ENCODE measurements at places on chromosomes 3 and 15.
A peak's percentile ranks its signal among the peaks of the same experiment; 100 is the strongest.

DNA sequence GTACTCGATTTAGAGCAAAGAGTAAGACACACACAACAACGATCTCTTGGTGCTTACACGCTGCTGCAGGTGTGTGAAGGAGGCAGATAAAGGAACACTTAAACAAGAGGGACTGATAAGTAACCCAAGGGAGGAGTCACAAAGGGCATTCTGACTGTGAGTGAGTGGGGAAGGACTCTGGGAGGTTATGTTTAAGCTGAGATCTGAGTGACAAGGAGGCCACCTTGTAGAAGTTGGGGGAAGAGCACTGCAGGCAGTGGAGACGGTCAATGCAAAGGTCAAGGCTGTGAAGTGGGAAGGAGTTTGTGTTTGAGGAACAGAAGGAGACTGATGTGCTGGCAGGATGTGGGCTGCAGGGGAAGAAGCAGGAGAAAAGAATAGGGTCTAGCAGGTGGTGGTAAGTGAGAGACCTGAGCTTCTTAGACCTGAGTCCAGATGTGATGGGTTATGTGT, 63.1 kb downstream of the LPP start:
- DNase-seq = no peak

GRCh38 chr3:50163572-50164455, 8.7 kb downstream of the SEMA3F start:
- DNase-seq = peak; percentile 56

- DNase-seq = peak; percentile 51
These were observed 78.8 kb upstream of the CTNNB1 start for GRCh38 chr3:41120460-41120859.

GRCh38 chr3:62209101-62209500, 164.2 kb downstream of the FEZF2 start:
- no peak for DNase-seq

GRCh38 chr3:134419214-134419959, 45.1 kb upstream of the AMOTL2 start:
- no peak for DNase-seq

GRCh38 chr15:85672332-85673084, 122.2 kb downstream of the KLHL25 start:
- DNase-seq = no peak

- peak; percentile 27 for DNase-seq
These were observed 11.8 kb downstream of the ANAPC13 start for GRCh38 chr3:134473868-134474546.

- DNase-seq = no peak
These were observed 301.8 kb upstream of the PROK2 start for GRCh38 chr3:72086743-72087087.

- DNase-seq = no peak
These were observed 34.1 kb downstream of the SMARCC1 start for GRCh38 chr3:47747558-47747957.

- peak; percentile 54 for DNase-seq
These were observed 51.2 kb upstream of the ULK4 start for GRCh38 chr3:42012935-42013690.

GRCh38 chr3:126617571-126617970, 37.4 kb downstream of the TXNRD3 start:
- DNase-seq = no peak

DNA sequence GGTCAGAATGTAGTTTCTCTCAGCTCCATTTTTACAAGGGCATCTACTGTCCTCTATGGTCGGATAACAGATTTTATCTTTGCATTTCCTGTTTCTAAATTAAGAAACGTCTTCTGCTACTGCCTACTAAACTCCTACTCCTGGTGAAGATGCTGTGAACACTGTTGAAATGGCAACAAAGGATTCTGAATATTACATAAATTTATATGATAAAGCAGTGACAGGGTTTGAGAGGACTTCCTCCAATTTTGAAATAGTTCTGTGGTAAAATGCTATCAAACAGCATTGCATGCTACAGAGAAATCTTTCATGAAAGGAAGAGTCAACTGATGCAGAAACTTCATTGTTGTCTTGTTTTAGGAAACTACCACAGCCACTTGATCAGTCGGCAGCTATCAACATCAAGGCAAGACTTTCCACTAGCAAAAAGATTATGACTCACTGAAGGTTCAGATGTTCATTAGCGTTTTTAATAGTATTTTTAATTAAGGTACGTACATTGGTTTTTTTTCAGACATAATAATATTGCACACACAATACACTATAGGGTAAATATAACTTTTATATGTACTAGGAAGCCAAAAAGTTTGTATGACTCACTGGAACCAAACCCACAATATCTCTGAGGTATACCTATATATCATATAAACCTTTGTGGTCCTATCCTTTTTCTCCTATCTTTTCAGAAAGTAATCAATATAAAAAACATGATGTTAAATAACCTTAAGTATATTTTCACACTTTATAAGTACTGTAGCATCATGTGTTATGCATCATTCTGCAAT, 156.1 kb downstream of the STAG1 start:
- no peak for DNase-seq

DNA sequence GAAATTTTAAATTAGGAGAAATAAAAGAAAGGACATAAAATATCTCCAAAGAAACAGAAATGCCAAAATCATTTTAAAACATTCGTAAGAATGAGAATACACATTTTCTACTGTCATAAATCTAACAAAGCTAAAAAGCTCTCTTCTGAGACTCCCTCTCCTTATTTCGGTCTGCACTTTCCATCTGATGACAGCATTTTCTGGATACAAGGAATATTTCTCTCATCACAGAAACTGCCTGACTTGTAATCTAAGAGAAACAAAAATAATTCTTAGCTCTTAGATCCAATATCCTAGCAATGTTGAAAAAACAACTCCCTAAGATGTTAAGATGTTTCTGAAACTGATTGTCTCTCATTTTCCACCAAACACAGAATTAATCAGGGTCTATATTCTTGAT, 93.5 kb downstream of the PEAK1 start:
- no peak for DNase-seq

GRCh38 chr3:196344663-196345062, 6.5 kb upstream of the TM4SF19 start:
- DNase-seq = no peak

DNA sequence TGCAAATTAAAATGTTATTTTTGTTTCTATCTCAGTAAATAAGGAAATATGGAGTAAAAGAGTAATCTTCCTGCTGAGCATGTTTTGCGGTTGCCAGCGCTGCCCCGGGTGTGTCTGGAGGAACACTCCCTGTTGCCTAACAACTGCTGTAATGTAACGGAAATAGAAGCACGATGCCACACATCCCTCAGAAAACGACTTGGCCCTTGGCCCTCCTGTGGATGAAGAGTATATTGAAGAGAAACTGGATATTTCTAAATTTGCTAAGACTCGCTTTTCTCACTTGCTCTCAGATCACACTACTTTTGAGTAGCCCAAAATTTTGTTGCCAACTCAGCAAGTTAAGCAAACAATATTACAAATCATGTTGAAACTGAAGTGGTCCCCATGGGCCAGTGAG, 18.9 kb downstream of the CX3CR1 start:
- peak; percentile 21 for DNase-seq

- no peak for DNase-seq
These were observed 93.7 kb upstream of the BOC start for GRCh38 chr3:113117511-113118234.

- no peak for DNase-seq
These were observed 188.8 kb downstream of the TAFA4 start for GRCh38 chr3:68743521-68743920.

- peak; percentile 57 for DNase-seq
These were observed 17.5 kb downstream of the FAM240A start for GRCh38 chr3:46629551-46630517.

DNA sequence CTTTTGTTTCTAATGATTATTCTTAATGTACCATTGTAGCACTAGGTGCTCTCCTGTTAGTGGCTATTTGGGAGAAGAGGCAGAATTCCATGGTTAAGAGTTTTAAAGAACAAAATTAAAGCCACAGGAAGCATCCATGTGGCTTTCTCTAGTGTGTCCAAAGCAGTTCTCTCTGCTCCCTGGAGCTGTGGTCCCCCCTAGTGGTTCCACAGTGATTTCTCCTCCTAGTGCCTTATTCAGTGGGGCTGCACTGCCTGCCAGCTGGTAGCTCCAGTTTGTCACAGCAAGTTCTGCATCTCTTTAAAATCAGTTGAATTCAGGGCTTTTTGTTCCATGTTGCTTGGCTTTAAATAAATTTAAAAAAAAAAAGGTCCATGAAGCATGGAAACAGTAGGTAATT, 39.6 kb upstream of the FAM98B start:
- peak; percentile 17 for DNase-seq

DNA sequence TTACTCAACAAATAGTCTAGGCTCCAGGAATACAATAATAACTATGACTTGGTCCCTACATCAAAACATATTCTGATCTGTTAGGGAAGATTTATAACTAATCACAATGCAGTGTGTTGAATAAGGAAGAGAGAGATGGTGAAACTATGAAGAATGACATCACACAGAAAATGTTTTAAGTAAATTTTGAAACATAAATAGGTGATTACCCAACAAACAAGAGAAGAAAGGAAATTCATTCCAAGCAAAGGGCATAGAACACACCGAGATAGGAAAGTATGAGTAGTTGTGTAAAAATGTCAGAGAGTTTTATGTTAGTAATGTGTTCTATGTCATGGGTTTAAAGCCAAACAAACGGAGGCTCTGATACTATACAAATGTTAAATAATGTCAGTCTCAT, 13.4 kb downstream of the SEC62 start:
- DNase-seq = no peak

- no peak for DNase-seq
These were observed 10.3 kb upstream of the APEH start for GRCh38 chr3:49663831-49664230.

DNA sequence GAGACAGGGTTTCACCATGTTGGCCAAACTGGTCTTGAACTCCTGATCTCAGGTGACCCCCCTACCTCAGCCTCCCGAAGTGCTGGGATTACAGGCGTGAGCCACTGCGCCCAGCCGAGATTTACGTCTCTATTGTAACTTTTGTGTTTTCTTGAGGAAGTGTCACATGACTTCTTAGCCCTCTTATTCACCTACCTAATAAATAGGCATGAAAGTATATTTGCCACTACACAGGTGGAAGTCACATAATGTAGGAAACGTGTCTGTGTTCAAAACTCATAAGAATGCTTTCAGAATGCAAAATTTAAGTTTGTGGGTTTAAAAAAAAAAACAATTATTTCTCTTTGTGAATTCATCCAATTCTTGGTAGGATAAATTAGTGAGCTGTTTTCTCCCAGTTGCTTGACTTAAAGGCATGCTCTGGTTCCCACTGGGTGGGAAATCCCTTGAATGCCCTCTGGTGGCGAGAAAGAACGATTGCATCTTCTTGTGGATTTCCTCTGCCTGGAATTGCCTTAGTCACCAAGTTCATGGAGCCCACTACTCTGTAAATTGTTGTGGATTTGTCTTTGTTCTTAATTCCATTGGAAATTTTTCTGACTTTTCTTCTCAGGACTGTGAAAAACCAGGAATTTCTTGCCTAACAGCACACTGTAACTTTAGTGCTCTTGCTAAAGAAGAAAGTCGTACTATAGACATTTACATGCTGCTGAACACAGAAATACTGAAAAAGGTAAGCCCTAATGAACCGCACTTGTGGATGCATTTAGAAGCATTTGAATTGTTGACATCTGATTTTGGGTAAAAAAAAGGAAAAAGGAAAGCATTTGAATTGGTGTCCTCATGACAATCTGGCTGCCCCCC, 82.2 kb upstream of the CTDSPL start:
- peak; percentile 16 for DNase-seq

DNA sequence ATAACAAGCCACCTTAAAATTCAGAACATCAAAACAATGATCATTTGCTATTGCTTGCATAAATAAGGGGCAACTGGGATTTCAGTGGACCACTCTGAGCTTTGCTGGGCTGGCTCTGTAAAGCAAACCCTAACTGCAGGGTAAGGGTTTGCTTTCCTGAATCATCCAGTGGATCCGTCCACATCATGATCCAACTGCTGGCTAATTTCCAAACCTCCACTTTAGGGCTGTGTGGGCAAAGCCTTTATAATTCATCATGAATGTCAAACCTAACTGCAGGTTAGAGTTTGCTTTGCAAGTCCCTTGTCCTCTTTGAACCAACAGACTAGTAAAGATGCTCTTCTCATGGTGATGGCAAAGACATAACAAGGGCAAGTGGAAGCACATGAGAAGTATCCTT, 76.1 kb downstream of the SYNPR start:
- DNase-seq = no peak

- DNase-seq = peak; percentile 59
These were observed 12.1 kb downstream of the CORO2B start for GRCh38 chr15:68590721-68591389.
